Fibroblast of lung (primary cell): ENCODE measurements at places on chromosomes 1 and 21. TPM values are rescaled to one million over a fixed set of nuclear protein-coding genes. Genes with fewer than 3 reads are reported as not detected.

PANK4 gene
- total RNA-seq = 16.9 and 17.0 TPM in 2 replicates

DNA sequence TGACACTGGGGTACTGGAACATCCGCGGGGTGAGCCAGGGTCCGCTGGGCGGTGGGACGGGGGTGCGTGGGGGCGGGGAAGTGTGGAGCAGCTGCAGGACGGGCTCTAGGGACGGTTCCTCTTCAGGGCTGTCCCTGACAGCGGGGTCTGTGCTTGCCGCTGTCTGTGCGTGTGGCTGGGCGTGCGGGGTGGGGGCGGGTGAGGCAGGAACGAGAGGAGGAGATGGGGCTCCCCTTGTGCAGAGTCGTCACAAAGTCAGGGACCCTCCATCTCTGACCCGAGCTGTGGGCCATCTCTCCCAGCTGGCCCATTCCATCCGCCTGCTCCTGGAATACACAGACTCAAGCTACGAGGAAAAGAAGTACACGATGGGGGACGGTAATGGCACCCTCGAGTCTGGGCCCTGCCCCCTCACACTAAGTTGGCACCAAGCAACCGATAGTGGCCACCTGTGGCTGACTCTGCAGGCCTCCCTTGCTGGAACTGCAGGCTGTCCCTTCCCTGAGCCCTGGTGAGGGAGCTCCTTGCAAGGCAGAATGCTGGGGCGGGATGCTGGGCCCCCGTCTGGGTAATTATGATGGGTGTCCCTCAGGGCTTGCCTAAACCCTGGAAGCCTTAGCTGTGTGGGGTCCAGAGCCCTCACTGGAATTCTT lies 392 bp downstream of the GSTM2 start:
- no peak for DNase-seq
- no peak overlapping the region for H3K27ac ChIP-seq
- H3K27me3 ChIP-seq = no peaks in the 10 kb centered on the region
- peaks cover 3% of the 10 kb centered on the region for H3K4me1 ChIP-seq

DNA sequence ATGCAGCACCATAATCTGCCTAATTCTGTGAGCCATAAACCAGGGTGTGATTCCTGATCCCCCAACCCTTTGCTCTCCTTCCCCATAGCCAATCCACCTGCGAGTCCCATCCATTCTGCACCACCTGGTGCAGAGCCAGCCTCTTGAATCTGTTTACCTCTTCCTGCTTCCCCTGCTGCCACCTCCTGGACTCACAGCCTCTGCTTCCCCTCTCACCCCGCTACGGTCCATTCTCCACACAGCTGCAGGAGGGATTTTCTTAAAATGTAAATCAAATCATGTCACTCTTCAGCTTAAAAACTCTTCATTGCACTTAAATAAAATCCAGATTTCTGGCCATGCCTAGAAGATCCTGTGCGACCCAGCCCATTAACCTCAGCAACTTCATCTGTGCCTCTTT lies 186.7 kb downstream of the FOXD2 start:
- no peaks in the 10 kb centered on the region for H3K27me3 ChIP-seq
- no peak overlapping the region for H3K4me3 ChIP-seq
- no peaks in the 10 kb centered on the region for H3K36me3 ChIP-seq
- no peaks in the 10 kb centered on the region for H3K4me1 ChIP-seq
- no peak overlapping the region for H3K27ac ChIP-seq
- no peak for DNase-seq

DNA sequence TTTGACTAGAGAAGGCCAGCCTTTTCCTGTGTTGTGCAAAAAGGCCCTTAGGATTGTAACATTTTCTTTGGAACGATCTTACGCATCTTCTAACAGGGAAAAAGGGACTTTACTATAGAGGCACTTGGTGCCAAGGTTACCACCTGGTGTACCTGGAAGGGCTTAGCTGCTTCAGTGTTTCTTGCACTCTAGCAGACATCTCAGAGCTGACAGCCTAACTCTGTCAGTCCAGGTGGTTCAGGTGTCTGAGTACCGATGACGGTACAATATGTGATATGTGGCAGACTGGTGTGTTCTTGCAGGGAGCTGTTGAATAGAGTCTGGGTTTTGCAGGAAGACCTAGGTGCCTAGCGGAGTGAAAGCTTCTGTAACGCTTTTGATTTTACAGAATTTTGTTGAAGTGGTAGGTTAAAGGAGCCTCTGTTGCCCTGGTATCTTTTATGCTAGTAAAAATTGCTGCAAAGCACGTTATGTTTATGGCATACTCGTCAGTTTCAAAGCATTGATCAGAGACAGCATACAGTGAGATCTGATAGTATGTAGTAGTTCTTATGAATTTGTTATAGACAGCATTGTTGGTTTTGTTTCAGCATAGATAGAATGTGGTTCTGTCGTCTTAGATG lies 1.4 kb downstream of the MAGI3 start:
- H3K4me3 ChIP-seq = peak overlapping the region; percentile 93
- peak overlapping the region; percentile 39 for H3K27ac ChIP-seq
- peaks cover 6% of the 10 kb centered on the region for H3K4me1 ChIP-seq
- H3K27me3 ChIP-seq = no peaks in the 10 kb centered on the region
- no peak for DNase-seq

GRCh38 chr1:107491582-107491981 lies 350.7 kb downstream of the NTNG1 start:
- H3K27ac ChIP-seq = no peak overlapping the region
- H3K36me3 ChIP-seq = no peaks in the 10 kb centered on the region
- no peaks in the 10 kb centered on the region for H3K27me3 ChIP-seq
- no peak for DNase-seq

VSIG8 gene
- total RNA-seq = under 0.01 TPM in 2 replicates

- no peak overlapping the region for H3K27ac ChIP-seq
- H3K4me3 ChIP-seq = no peak overlapping the region
- DNase-seq = no peak
- peaks cover 12% of the 10 kb centered on the region for H3K27me3 ChIP-seq
- H3K36me3 ChIP-seq = no peaks in the 10 kb centered on the region
Measured at GRCh38 chr1:48777219-48777895, 666 bp upstream of the BEND5 start.

DCST1 gene
- not detected in 2 replicates for total RNA-seq

DNA sequence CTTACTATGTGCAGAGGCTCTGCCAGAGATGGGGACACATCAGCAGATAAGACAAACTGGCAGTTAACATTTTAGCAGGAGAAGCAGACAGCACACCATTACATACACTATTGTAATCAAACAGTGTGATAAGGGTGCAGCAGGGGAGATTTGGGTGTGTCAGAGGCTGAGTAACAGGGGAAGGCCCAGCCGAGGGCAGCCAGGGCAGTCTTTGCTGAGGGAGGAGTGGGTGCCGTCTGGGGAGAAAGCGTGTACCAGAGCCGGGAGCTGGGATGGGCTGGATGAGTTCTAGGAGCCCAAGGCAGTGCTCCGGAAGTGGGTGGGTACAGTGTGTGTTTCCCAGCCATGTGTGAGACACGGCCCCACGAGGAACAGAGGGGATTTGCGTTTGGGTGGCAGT lies 31.2 kb downstream of the KCNA10 start:
- H3K4me1 ChIP-seq = no peaks in the 10 kb centered on the region
- no peaks in the 10 kb centered on the region for H3K36me3 ChIP-seq
- no peak for DNase-seq
- no peak overlapping the region for H3K27ac ChIP-seq
- H3K27me3 ChIP-seq = peaks cover 13% of the 10 kb centered on the region
- H3K4me3 ChIP-seq = no peak overlapping the region

DNA sequence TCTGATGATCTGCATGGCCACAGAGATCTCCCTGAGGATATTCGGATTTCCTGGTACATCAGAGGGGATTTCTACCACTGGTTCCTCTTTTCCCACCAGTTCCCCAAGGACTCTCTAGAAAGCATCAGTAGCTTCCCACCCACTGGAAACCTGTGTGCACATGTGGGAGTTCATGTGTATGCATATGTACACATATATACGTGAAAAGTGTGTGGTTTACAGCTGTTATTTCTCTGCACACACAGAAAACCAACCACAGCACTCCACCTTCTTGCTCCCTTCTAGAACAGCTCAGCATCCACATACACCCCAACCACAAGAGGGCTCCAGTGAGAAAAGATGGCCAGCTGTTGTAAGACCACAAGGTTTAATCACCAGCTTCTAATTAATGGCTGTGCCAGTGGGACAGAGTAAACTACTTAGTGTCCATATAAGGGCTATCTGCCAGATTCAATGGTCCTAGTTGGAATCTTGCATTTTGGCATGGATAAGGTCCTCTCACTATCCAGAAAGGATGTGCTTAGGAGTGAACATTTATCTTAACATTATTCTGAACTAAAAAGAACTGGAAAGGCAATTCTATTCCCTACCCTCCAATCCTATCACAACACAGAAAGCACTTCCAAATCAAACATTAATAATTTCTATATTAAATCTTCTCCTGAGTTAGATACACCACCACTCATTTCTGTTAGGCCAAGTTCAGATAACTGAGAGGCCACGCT lies 24.1 kb downstream of the GPR3 start:
- no peak overlapping the region for H3K4me3 ChIP-seq
- H3K27ac ChIP-seq = no peak overlapping the region
- peaks cover 16% of the 10 kb centered on the region for H3K4me1 ChIP-seq
- peak; percentile 73 for DNase-seq

CAMSAP2 gene
- total RNA-seq = 21.8 and 32.5 TPM in 2 replicates

DNA sequence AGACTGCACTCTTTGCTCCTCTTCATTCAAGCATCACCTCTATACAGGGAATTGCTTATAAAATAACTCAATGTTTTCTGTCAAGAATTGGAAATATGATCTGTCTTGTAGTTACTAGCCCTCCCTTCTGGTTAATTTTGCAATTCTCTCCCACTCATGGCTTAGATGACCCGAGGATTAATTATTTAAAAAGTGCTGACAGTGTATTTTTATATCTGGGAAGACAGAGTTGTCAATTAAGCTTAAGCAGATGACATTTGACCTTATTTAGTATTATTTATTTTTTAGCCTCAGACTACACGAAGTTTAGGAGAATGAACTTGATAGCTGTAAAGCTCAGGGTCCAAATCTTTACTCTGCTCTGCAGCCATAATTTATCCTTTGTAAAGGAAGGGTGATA lies 538.5 kb downstream of the NEGR1 start:
- H3K4me1 ChIP-seq = no peaks in the 10 kb centered on the region
- no peak overlapping the region for H3K4me3 ChIP-seq
- no peaks in the 10 kb centered on the region for H3K27me3 ChIP-seq
- DNase-seq = no peak
- no peak overlapping the region for H3K27ac ChIP-seq

S100A12 gene
- not detected in 2 replicates for total RNA-seq

GRCh38 chr1:12049616-12050015 lies 13.5 kb upstream of the TNFRSF8 start:
- peaks cover 4% of the 10 kb centered on the region for H3K4me1 ChIP-seq
- H3K27me3 ChIP-seq = peaks cover 4% of the 10 kb centered on the region
- H3K36me3 ChIP-seq = no peaks in the 10 kb centered on the region
- H3K4me3 ChIP-seq = no peak overlapping the region

DNA sequence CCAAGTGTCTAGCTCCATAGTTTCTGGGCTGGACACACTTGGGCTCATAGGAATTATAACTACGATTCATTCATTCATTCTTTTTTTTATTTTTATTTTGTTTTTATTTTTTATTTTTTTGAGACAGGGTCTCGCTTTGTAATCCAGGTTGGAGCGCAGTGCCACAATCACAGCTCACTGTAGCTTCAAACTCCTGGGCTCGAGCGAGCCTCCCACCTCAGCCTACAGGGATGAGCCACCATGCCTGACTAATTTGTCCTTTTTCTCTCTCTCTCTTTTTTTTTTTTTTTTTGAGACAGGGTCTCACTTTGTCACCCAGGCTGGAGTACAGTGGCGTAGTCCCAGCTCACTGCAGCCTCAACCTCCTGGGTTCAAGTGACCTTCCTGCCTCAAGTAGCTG lies 42.3 kb downstream of the KCNAB2 start:
- H3K4me1 ChIP-seq = no peaks in the 10 kb centered on the region
- H3K27me3 ChIP-seq = no peaks in the 10 kb centered on the region
- DNase-seq = no peak
- no peak overlapping the region for H3K4me3 ChIP-seq
- H3K36me3 ChIP-seq = no peaks in the 10 kb centered on the region

DNA sequence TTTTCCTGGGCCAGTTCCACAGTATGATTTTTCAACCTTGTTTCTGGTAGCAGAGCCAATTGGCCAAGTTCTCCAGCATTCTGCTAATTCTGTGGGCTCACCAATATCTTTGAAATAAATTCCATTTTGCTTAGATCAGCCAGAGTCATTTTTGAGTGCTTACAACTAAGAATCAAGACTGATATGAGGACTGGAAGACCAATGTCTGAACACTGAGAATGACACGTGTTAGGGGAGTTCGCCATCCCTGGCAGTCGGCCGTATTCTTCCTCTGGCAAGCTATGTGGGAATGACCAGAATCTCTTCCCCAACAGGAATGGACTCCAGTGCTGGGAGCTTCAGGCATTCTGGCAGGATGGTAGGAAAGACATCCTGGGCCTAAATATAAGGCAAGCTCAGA lies 4.9 kb upstream of the TENT5C start:
- H3K4me3 ChIP-seq = no peak overlapping the region
- H3K36me3 ChIP-seq = no peaks in the 10 kb centered on the region
- no peak overlapping the region for H3K27ac ChIP-seq
- no peaks in the 10 kb centered on the region for H3K4me1 ChIP-seq
- peaks cover 8% of the 10 kb centered on the region for H3K27me3 ChIP-seq
- peak; percentile 89 for DNase-seq

SPAG17 gene
- under 0.01 and 0.33 TPM in 2 replicates for total RNA-seq

RPS6KC1 gene
- total RNA-seq = 27.7 and 33.5 TPM in 2 replicates

- peak overlapping the region; percentile 67 for H3K27ac ChIP-seq
- peak; percentile 99 for DNase-seq
- H3K4me3 ChIP-seq = no peak overlapping the region
- H3K4me1 ChIP-seq = peaks cover 6% of the 10 kb centered on the region
Measured at GRCh38 chr1:169312084-169312954, 55.3 kb downstream of the NME7 start.

LCE2A gene
- 0.33 TPM in 1 of 2 replicates, not detected in the other for total RNA-seq
